ENCODE measurements at places on chromosomes 16 and 17.

- no peak for DNase-seq
Observed at GRCh38 chr16:73020409-73020884, 27.5 kb downstream of the ZFHX3 start.

DNA sequence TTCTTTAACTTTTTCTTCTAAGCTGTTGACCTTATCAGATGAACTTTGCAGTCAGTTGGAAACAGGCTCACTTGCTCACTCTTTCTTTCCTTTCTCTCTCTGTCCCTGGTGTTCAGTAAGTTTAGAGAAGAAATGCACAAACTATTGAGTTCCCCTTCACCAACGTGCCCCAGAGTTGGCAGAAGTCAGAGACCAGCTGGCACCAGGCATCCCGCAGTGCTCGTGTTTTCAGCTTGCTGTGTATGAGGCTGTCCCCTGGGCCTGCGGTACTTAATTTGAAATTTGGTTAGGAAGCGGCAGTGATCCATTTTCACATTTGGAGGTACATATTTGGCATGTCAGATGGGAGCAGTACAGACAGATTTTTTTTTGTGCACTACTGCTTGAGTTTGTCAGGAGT, 258.6 kb downstream of the SNX29 start:
- no peak for DNase-seq

DNA sequence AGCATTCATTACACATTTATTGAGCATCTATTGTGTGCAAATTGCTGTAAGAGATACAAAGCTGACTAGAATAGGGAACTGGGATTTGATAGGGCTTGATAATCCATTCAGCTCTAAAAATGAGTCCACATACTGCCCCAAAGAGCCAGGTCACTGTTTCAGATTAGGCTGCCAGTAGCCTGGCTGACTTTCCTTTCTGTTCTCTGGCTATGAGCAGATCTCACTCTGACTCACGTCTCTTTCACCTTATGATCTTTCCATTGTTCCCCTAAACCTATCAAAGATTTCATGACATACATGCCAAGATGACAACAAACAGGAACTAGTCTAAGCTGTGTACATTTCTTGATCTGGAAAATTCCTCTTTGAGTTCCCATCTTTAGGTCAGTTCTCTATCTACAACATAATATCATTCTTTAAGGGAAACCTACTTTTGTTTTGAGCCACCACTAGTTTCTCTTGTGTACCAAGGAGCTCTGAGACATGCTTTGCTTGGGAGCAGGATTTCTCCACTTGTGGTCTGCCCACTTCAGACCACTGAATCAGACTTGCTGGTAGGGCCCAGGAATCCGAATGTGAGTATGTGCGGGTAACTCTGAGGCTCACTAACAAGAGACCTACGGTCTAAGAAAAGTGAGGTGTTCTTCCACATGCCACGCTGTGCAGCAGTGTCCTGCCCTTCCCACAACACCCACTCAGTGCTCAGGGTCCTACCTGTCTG, 40.9 kb upstream of the ICAM2 start:
- DNase-seq: no peak

DNA sequence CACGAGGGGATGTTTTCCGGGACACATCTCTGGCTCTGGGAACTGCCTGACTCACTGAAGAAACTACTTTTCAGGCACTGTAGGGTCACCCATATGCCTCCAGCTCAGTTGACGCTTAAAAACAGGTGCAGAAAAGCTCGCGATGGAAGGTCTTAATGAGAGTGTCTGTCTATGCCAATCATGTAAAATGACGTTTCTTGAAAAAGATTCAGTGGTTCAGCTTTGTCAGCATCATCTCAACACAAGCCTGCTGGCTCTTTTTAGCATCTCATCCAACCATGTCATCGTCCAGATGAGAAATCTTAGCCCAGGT, 27.5 kb downstream of the OR1D5 start:
- DNase-seq: no peak

- DNase-seq: no peak
Observed at GRCh38 chr17:14428648-14429029, 127.8 kb downstream of the HS3ST3B1 start.

Measured in muscle of arm (tissue), 14 donors.